ENCODE measurements at places on chromosomes 1 and 21. TPM values are rescaled to one million over a fixed set of nuclear protein-coding genes. Genes with fewer than 3 reads are reported as not detected.

TSACC gene
- 0.82 TPM for polyA plus RNA-seq

KRTAP19-1 gene
- not detected for polyA plus RNA-seq

PRCC gene
- 111 TPM for polyA plus RNA-seq

LEMD1 gene
- 3.3 TPM for polyA plus RNA-seq

RNF115 gene
- polyA plus RNA-seq, result 13.2 TPM

GPR153 gene
- 4.7 TPM for polyA plus RNA-seq

KRTAP12-2 gene
- polyA plus RNA-seq, result not detected

BMP8B gene
- 1.9 TPM for polyA plus RNA-seq

SLC66A1 gene
- polyA plus RNA-seq, result 15.7 TPM

RGS18 gene
- polyA plus RNA-seq, result 3.2 TPM

SPRR1A gene
- polyA plus RNA-seq, result not detected

TIE1 gene
- 39.5 TPM for polyA plus RNA-seq

CLCA4 gene
- not detected for polyA plus RNA-seq

DISP3 gene
- 0.72 TPM for polyA plus RNA-seq

CD5L gene
- polyA plus RNA-seq, result not detected

OR2T29 gene
- polyA plus RNA-seq, result not detected

FAM177B gene
- polyA plus RNA-seq, result not detected

IVL gene
- polyA plus RNA-seq, result 0.16 TPM

SERTAD4 gene
- polyA plus RNA-seq, result 3.5 TPM

GJB3 gene
- 0.26 TPM for polyA plus RNA-seq

WASF2 gene
- polyA plus RNA-seq, result 124 TPM

EXO5 gene
- 12.0 TPM for polyA plus RNA-seq

RASAL2 gene
- polyA plus RNA-seq, result 19.6 TPM

SIM2 gene
- polyA plus RNA-seq, result 20.6 TPM

ABCB10 gene
- polyA plus RNA-seq, result 19.0 TPM

Measured in renal cortex interstitium (tissue), 15 donors.